ENCODE measurements at places on chromosomes 11 and 22.

DNA sequence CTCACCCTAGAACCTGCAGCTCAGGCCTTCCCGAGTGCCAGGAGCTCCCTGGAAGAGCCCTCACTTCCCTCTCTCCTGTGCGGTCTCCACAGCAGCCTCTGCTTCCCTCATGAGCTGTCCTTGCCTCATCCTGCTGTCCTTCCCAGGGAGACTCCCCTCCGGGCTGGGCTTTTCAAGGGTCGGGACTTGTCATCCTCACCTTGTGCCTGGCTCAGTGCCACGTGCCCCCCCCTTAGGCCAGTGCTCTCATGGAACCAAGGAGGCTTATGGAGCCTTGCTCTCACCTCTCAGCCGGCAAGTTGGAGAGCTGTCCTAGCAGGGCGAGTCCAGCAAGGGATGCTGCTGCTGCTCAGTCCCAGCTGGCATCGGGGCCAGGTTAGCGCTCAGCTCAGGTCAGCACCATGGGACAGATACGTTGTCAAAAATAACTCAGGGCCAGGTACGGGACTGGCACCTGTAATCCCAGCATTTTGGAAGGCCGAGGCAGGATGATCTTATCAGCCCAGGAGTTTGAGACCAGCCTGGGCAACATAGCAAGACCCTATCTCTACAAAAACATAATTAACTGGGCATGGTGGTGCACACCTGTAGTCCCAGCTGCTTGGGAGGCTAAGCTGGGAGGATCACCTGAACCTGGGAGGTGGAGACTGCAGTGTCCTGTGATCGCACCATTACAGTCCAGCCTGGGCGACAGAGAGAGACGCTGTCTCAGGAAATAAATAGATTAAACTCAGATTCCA is 13.6 kb downstream of the CTTN start:
- no peak for DNase-seq

DNA sequence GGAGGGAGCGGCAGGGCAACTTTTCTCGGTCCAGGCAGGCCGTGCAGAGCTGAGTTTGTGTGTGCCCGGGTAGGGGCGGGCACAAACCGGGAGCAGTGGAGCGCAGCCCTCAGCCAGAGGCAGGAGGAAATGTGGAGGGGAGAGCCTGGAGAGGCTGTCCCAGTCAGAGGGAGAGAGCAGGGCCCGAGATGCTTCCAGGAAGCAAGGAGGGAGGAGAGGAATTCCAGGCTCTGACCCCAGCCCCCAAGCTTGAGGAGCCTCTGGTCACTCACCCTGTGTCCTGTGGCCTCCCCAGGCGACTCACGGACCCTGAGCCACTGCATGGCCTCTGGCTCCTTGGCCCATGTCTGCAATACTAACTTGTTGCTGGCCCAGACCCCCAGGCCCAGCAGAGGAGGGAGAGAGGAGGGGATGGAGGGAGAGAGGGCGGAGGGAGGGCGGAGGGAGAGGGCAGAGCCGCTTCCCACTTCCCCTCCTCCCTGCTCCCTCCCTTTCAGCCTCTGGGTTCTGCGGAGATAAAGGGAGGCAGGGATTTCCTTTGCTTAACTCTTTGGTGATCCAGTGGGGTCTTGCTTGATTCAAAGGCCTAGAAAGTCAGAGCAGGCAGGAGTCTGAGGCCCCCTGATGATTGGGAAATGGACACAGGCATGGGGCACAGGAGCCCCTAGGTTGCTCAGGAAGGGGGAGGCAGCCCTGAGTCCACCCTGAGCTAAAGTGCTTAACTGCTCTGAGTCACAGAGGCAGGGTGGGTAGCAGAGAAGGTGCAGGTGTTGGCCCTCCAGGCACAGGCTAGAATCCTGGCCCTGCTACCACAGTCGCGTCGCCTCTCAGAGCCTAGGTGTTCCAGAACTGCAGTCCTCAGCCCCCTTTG is at the start of gene C1QTNF6:
Gene C1QTNF6, minus strand, starts transcription at position 357 of the 871 bp plus-strand sequence. Its CDS starts 34 bp downstream, at position 323.
- DNase-seq, result no peak

- no peak for DNase-seq
Observed at GRCh38 chr11:61472868-61473267, 35.7 kb upstream of the LRRC10B start.

DNA sequence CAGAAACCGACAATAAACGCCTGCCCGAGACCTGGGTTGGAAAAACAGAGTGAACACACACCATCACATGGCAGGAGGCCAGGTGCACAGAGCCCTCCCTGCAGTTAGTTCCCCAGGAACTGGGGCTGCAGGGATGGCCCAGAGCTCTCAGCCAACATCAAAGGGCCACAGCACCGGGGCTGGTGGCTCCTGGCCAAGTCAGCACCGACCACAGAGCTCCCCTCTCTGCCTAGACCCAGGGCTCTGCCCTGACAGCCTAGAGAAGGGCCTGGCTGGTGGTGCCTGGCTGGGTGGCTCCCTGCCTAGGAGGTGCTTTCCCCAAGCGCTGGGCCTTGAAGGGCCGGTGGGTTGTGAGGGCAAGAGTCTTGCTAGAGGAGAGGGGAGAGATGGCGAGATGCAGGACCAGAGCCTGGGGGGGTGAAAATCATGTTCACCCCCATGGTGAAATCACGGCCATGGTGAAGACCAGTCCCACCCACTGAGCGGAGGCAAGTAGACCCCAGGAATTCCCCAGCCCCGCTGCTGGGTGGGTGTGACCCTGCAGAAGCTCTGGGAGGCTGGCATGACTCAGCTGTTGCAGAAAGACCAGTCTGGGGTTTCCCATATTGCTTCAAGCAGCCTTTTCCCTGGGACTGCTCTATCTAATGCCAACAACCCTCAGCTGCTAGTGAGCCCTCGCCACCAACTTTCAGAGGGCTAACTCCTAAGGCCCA is 7.2 kb upstream of the BID start:
- DNase-seq, result peak; percentile 64

- no peak for DNase-seq
Observed at GRCh38 chr11:62725646-62726045, 1.6 kb downstream of the HNRNPUL2 start.

GRCh38 chr22:40578171-40578570 is 58.3 kb downstream of the MRTFA start:
- DNase-seq, result no peak

- no peak for DNase-seq
Observed at GRCh38 chr11:41346042-41346441, 113.4 kb downstream of the LRRC4C start.

DNA sequence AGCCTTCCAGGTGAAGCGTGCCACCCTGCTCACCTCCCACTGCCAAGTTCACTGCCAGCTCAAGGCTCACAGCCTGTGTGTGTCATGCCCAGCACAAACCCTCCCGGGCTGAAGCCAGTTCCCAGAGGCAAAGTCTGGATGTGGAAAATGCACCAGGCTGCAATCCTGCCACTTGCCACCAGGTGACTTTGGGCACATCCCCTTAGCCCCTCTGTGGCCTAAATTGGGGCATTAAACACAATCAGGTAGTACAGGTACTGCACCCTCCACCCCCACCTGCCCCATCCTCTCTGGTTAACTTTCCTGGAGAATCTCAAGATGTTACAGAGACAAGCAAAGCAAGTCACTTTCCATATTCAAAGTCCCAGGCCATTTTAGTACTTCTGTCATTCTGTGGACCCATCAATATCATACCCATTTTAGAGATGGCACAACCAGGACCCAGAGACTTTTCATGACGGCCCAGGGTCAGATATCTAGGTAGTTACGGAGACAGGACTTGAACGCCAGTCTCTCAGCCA is 1.8 kb upstream of the RASD2 start:
- DNase-seq, result no peak

- DNase-seq, result peak; percentile 32
Observed at GRCh38 chr11:63769714-63770455, 1.3 kb upstream of the ZFTA start.

- peak; percentile 63 for DNase-seq
Observed at GRCh38 chr11:119481021-119481666, 58.2 kb upstream of the THY1 start.

GRCh38 chr11:77799338-77799737 is 21.2 kb downstream of the RSF1 start:
- DNase-seq, result no peak

DNA sequence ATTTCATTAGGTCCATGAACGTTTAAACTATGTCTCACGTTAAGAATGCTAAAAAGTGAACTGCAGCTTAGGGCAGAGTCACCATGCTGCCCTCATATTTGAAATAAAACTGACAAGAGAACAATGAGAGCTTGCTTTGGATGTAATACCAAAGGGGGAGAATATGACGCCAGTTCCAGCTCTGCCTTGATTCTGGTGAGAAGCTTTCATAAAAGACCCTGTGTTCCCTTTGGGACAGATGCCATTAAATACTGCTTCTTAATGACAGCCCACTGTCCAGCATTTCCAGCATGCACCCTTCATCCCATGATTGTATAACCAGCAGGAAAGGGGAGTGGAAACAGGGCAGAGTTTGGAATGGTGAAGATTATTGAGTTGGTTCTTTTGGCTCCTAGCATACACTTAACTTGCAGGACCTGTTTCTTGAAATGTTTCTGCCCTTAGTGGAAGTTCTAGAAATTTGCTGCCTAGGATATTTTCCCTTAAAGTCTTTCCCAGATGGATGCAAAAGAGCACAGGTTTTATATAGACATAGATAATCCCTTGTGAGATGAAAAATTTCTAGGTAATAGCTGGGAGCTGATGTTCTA is 139.3 kb upstream of the LDLRAD3 start:
- DNase-seq, result no peak

GRCh38 chr11:116618461-116618860 is 154.3 kb downstream of the BUD13 start:
- DNase-seq, result no peak

GRCh38 chr11:112012874-112013273 is 12.3 kb upstream of the DLAT start:
- DNase-seq, result no peak

DNA sequence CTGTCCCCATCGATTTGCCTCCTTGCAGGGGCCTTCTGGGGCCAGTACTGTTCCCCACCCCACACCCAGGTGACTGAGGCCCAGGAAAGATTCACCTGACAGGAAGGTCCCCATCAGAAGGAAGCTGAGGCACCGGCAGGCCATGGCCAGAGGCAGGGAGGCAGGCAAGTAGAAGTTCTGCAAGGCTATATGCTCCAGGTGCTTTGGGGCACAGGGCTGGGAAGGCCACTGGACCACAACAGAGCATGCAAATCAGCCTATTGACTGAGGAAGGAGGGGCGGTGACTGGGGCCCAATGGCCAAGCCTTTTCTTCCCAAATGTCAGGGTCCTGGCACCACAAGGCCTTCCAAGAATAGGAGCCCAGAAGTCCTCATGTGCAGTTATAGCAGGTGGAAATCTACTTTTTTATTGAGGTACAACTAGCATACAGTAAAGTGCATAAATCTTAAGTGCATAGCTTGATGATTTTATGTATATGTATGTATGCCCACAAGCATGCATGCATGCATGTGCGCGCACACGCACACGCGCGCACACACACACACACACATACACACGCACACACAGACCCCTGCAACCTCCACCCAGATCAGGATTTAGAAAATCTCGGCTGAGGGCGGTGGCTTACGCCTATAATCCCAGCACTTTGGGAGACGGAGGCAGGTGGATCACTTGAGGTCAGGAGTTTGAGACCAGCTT is at the start of gene VPREB3:
Gene VPREB3, minus strand, starts transcription at position 206 of the 700 bp plus-strand sequence. Its CDS starts 62 bp downstream, at position 144.
- DNase-seq, result no peak

- no peak for DNase-seq
Observed at GRCh38 chr11:443542-444199, 1.9 kb upstream of the ANO9 start.

GRCh38 chr11:117822074-117823033 is 2.2 kb downstream of the FXYD2 start:
- DNase-seq, result peak; percentile 66

GRCh38 chr11:75351541-75351790 is at the start of gene ARRB1:
Gene ARRB1 (minus strand): TSS chr11:75351661. CDS start chr11:75351607, 54 bp downstream.
- DNase-seq, result no peak

- DNase-seq, result no peak
Observed at GRCh38 chr22:31603081-31603525, 58.9 kb downstream of the PISD start.

DNA sequence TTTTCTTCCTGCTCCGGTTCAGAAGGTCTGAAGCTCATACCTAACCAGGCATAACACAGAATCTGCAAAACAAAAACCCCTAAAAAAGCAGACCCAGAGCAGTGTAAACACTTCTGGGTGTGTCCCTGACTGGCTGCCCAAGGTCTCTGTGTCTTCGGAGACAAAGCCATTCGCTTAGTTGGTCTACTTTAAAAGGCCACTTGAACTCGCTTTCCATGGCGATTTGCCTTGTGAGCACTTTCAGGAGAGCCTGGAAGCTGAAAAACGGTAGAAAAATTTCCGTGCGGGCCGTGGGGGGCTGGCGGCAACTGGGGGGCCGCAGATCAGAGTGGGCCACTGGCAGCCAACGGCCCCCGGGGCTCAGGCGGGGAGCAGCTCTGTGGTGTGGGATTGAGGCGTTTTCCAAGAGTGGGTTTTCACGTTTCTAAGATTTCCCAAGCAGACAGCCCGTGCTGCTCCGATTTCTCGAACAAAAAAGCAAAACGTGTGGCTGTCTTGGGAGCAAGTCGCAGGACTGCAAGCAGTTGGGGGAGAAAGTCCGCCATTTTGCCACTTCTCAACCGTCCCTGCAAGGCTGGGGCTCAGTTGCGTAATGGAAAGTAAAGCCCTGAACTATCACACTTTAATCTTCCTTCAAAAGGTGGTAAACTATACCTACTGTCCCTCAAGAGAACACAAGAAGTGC is 661 bp upstream of the MALAT1 start:
- peak; percentile 58 for DNase-seq

- DNase-seq, result no peak
Observed at GRCh38 chr11:2586087-2586792, 113.6 kb downstream of the KCNQ1OT1 start.

DNA sequence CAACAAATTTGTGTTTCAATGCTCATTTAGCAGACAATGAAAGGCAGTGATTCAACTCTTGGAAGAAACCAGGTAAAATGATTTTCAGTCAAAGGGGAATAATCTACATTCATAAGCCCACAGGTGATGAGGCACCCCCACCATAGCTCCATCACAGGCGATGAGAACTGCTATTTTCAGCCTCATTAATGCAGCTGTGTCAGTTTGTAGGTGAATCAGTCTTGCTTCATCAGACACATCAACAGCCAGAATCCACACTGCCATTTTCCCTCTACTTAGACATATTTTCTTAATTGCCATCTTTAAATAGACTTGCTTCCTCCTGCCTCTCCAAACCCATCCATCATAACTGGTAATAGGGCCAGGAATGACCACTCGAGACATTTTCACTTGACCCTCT is 701.0 kb downstream of the OPCML start:
- no peak for DNase-seq

GRCh38 chr22:47148956-47149728 is 386.7 kb downstream of the TBC1D22A start:
- no peak for DNase-seq

DNA sequence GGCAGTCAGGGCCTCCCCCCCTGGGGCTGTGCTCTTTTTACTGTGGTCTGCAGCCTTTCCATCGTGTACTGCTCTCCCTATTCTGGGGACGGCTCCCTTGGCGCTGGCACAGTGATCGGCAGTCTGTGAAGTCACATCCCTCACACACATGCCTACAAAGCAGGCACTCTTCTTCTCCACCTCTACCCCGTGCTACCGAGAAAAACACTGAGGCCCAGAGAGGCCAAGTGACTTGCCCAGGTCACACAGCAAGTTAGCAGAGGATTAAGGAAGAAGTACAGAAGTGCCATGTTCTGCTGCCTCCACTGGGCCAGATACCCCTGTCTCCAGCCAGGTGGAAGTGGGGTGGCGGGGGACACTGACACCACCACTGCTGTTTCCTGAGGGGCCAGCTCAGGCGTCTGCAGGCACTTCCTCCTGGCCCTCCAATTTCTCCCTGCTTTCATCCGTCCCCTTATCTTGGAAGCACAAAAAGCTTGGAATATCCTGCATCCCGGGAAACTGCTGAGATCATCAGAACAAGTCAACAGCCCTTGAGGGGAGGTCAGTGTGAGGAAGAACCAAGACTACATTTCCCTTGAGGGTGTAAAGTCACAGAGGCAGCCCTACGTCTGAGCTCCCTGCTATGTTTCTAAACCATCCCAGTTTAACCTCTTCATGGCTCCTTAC is 30.2 kb upstream of the KLHL35 start:
- no peak for DNase-seq

Measured in NCI-H2081 (cell line).